ENCODE measurements at places on chromosomes 2 and 18.

DNA sequence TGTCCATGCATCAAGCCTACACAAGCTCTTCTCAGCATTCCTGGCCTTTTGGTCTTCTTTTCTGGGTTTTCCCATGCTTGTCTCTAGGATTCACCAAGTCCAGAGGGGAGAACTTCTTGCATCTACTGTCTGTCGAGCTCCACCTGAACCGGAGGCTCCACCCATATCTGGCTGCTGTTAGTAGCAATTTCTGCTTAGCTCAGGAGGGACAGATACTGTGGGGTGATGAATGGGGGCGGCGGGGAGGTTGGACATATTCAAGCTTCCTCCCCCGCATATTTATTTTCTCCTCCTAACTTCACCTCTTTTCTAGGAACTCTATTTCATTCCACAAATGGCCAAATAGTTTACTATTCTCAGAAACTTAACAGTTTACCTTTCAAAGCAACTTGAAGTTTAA, 163.5 kb downstream of the PTH2R start:
- no peak for DNase-seq

GRCh38 chr2:127589358-127589757, 53.9 kb downstream of the MYO7B start:
- no peak for DNase-seq

DNA sequence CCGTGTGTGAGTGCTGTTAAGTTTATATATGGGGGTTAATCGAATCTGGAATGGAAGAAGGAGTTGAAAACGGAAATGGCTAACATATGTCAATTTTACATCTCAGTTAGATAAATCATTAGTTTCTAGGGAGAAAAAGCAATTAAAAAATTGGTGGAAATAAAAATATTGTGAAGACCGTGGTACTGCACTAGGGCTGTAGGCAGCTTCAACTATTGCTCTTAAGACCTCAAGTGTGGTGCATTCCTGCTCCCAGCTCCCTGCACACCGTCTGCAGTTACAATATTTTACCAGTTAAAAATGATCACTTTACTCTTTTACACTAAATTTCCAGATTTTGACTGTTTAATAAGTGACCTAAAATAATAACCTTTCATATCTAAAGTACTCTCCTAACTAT, 977.3 kb upstream of the POU3F3 start:
- no peak for DNase-seq

DNA sequence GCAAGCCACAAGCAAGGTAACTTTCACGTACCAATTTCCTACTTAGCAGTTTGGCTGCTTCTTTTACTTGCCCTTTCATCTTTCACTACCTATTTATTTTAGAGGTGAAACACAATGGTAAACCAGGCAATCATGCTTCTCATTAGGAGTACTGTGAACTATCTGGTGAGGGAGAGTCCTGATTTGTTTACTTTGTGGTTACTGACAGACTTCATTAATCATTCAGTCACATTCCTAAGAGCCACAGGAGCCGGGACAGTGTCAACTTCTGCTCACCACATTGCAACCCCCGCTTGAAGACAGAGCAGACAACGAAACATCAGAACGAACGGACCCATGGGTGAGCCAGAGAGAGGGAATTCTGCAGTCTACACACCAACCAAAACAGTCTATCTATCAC, 28.8 kb downstream of the TUBB6 start:
- DNase-seq, result no peak

DNA sequence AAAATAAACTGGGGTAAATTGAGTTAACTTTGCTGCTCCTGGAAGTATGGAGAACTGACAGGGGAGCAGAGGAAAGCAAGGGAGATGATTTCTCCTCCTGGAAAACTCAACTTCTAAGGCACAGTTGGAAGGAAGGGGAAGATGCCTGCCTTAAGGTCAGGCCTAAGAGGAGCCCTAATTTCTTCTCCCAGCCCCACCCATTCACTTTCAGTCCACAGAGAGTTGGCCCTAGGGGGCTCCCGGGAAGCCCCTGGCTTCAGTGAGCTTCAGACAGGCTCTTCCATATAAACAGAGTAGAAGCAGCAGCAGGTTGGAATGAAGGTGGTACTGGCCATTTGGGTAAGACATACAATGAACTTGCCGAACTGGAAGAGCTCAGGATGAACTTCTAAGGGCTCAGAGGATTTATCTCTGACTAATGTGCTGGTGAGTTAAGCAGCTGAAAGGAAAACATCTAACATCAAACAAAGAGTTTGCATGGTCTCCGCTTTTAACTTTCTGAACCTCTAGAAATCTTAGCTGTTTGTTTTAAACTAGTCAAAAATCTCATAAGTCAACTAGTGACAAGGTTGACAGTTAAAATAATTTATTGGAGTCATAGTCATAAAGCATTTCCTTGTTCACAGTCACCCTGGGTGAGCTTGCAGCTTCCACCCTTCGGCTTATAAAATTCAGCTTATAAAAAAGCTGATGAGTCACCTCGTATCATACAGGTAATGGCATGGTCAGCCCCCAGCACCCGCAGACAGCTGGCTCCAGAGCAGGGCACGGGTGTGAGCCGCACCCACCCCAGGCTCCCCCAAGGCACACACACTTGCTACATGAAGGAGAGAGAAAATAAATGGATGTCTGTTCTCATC, 9.8 kb downstream of the MALL start:
- no peak for DNase-seq

DNA sequence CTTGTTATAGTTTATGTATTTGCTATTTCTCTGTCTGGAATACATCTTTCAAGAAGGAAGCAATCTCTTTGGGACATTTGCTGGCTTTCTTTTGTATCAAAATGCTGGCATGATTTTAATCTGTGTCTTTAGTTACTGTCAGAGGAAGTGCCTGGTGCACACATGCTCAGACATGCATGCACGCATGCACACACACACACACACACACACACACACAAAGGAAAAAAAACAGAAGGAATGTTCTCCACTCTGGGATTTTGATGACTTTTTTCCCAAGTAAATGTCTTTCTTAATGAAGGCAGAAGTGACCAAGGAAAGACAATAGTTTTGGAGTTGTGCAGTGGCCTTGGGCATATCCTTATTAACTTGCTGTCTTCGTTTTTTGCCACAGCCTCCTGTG, 6.7 kb downstream of the GNAL start:
- no peak for DNase-seq

GRCh38 chr18:68532328-68532885, 182.5 kb downstream of the TMX3 start:
- no peak for DNase-seq

DNA sequence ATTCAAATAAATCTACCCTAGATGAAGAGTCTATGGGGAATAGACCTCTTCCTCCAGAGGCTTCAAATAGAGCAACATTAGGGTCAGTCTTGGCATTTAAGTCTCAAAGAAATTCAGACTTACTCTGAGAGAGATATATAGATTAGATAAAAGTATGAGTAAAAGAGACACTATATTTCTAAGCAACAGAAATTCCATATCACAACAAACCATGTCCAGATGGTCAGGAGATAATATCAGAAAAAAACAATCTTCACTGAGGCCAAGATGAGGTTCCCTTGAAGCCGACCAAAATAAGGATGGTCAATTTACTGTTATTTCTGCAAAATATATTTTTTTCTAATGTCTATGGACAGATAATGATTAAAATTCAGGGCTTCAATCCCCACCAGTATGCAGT, 89.1 kb upstream of the NOSTRIN start:
- no peak for DNase-seq

DNA sequence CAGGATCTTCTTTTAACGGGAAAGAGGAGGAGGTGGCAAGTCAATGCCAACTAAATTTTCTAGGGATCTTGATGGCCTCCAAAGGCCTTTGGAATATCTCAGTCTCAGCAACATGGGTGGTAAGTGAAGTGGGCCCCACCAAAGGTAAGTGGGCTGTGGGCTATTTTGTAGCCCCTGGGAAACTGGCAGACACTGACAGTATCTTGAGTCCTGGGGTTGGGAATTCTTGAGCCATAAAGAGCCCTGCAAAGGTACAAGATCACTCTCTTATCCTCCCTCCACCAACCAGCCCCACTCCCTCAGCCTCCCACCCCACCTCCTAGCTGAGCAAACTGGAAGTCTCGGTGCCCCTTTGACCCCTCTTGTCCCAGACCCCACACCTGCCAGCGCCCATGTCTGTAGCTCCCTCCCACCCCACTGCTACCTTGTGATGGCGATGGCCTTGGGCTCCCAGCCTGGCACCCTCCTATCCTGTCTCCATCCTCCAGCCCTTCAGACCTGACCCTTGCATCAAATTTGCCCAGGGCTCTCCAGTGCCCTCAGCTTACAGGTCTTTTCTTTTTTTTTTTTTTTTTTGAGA, 8.5 kb downstream of the ATP6V1B1 start:
- DNase-seq, result no peak

DNA sequence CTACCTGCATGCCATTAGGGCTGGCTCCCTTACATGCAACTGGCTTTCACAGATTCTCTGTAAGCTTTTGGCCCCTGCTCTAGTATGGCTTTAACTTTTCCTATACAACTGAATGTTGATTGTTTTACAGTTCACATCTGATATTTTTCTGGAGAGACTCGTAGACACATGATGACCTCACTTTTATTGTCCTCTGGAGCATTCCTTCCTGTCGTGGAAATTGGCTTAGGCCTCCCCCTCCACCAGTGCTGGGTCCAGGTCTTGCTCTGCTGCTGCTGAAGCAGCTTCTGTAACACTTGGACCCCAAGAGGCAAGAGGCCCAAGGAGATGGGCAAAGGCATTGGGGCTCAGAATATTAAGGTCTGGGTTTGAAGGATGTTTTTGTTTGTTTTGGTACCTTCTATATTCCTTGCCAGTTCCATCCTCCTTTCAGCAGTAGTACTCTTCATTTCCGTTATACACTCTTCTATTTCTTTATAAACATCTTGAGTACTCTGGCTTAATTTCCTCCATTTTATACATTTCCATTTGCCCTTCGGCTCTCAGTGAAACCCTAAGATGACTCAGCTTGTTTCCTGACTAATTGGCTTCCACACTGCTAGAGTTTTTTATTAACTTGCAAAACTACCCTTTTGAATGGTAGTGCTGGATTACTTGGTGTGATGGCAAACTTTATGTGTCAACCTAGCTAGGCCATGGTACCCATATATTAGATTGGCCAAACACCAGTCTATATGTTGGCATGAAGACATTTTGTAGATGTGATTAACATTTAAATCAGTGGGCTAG, 219.8 kb downstream of the CDCA7 start:
- no peak for DNase-seq

DNA sequence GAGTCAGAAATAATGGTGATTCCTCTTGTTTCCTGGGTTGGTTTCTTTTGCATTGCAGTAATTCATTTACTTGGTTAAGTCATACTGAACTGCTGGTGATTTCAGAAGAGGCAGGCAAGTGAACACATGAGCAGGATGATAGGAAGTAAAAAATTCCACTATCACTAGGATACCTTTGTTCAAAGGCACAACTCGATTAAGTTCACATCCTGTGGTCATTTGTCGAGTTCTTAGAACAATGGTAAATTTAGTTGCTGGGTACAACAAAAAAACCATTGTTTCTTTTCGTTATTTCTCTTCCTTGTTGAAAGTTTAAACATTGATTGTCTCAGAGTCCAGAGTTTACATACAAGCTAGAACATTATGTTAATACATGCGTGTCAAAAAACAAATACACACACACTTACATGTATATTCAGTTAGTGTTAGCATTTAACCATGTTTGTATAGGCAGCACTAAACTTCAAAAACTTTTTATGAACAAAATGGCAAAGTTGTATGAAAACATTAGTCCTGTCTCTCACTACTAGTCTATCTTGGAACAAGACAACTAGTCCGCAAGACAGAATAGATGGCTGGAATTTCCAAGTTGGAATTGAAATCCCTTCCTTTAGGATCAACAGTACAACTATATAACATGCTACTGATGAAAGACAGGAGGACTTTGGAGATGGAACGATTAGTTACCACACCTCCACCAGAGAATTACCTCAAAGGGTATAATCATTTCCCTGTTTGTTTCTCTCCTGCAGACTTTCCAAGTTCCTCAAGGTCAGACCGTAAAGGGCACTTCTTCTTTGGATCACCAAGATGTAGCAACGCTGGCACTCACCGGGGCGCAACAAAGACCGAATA, 26.2 kb downstream of the STK39 start:
- DNase-seq, result no peak

- no peak for DNase-seq
Measured at GRCh38 chr18:57441071-57441794, 6.1 kb downstream of the ONECUT2 start.

- DNase-seq, result no peak
Measured at GRCh38 chr2:25032901-25033300, 9.0 kb upstream of the EFR3B start.

GRCh38 chr2:171553858-171554257, 31.6 kb downstream of the CYBRD1 start:
- no peak for DNase-seq

DNA sequence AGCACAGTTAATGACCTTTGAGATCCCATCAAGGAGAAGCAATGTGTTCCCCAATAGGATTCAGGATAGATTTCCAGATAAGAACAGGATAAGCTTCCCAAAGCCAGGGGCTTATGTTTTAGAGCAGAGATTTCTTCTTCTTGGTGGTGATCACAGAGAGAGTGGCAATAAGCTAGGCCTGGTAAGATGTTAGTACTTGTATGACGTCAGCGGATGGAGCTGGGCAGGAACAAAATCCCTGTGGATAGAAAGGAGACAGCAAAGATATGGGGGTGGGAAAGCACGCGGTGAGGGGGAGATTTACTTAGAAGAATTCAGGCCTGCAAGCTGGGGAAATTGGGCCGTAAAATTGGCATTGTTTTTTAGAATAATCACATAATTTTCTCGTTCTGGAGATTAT, 323.0 kb downstream of the MTX2 start:
- DNase-seq, result no peak

DNA sequence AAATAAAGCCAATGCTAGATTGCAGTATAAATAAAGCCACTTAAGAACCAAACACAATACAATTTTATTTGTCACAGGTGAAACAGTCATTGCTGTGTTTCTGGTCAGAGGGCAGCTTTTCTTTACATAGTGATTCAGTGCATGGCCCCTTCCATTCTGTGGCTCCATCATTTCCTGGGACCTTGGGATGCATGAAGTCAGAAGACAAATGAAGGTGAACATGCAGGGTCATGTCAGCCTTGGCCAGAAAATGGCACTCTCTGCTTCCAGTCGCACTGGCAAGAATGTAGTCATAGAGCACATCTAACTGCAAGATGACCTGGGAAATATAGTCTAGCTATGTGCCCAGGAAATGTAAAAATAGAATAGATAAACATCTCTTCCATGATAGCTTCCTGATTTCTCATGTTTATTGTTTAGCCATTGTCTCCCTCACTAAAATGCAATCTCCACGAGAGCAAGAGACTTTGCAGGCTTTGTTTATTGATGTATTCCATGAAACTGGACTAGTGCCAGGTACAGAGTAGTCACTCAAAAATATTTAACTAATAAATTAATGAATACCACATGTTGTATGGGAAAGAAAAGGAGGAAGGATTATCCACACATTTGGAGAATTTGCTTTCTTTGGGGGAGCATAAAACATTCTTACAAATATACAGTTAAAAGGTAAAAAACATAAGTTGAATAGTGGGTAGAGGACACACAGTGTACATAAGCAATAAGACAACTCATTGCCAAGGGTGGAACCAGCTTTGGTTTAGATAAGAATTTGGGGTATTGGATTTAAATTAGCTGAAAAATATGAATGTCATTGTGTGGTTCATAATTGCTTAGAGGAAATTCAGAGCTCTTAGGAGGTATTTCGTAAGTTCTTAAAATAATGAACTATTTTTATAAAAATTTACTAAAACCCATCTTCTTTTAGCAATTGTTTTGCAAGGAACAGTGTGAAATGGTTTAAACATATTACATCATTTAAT, 343.8 kb downstream of the PID1 start:
- no peak for DNase-seq

GRCh38 chr2:157193461-157193860, 64.0 kb upstream of the GALNT5 start:
- no peak for DNase-seq

Measured in activated naive CD8-positive, alpha-beta T cell treated with anti-CD3 and anti-CD28 coated beads, Interleukin-2, amount 50 U/mL, for 16 hours (primary cell).